ENCODE measurements at places on chromosomes 5 and 9.

DNA sequence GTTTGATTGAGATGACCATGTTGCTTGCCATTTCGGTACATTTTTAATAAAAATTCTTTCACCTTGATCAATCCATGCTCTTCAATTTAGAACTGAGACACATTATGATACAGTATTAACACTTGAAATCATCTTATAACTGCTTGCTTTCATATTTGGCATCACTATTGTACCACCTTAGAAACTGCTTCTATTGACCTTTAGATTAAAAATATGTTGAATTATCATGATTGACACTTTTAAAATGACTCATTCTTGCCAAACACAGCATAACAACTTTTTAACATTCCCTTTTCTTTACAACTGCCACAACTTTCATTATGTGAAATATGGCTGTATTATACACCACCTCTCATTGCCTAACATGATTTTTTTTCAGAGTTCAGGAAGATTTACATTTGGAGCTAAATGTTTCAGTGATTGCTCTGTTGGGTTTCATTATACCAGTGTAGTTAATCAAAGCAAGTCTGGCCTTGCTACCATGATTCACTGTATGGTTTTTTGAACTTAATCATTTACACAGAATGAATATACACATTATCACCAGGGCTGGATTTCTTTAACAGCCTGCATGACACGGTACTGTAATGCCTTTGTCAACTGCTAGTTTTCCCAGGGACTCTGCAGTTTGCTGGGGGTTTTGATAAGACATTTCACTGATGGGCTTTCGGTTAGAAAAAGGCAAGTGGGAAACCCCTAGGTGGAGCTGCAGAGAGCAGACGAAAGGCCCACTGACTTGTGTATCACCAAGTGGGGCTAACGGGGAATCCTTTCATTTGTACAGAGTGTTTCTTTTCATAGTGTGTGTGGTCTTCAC, 93.6 kb upstream of the TLE4 start:
- no peak for DNase-seq
- no peaks in the 10 kb centered on the region for H3K4me1 ChIP-seq
- H3K27ac ChIP-seq = no peak overlapping the region
- H3K36me3 ChIP-seq = no peaks in the 10 kb centered on the region
- H3K27me3 ChIP-seq = no peaks in the 10 kb centered on the region
- H3K4me3 ChIP-seq = no peak overlapping the region

- no peaks in the 10 kb centered on the region for H3K27me3 ChIP-seq
- no peak overlapping the region for H3K27ac ChIP-seq
- H3K4me1 ChIP-seq = no peaks in the 10 kb centered on the region
- no peaks in the 10 kb centered on the region for H3K36me3 ChIP-seq
- no peak for DNase-seq
- H3K4me3 ChIP-seq = no peak overlapping the region
Observed at GRCh38 chr5:78768781-78769380, 120.3 kb upstream of the LHFPL2 start.

DNA sequence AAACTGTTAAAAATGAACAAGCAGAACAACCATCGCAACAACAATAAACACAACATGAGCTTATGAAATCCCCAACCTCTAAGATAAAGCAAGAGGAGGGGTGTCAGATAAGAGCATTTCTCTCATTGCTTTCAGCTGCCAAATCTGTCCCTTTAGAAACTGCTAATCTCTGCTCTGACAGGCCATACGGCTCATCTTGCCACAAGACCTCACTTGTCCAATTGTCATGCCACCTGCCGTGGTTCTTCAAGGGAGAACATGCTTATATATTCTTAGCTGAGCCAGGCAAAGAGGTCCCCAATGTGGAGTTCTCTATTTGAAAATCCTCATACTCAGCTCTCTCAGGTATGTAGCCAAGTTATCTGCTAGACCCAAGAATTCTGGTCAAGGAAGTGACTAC, 405.0 kb upstream of the TNC start:
- no peak for DNase-seq
- no peaks in the 10 kb centered on the region for H3K27me3 ChIP-seq
- H3K27ac ChIP-seq = no peak overlapping the region
- no peaks in the 10 kb centered on the region for H3K36me3 ChIP-seq

DNA sequence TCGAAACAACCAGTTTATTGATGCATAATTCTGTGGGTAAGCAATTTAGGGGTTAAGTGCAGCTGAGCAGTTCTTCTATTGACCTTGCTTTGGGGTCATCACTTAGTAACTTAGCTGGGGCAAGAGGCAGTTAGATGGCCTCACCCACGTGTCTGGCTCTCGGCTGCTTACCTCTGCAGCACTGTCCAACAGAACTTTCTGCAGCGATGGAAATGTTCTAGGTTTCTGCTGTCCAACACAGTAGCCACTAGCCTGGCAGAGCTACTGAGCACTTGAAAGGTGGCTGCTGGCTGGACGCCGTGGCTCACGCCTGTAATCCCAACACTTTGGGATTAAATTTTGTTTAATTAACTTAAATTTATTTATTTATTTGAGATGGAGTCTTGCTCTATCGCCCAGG, 13.1 kb upstream of the URM1 start:
- no peak for DNase-seq
- H3K27ac ChIP-seq = no peak overlapping the region
- peaks cover 12% of the 10 kb centered on the region for H3K4me1 ChIP-seq
- H3K36me3 ChIP-seq = no peaks in the 10 kb centered on the region

DNA sequence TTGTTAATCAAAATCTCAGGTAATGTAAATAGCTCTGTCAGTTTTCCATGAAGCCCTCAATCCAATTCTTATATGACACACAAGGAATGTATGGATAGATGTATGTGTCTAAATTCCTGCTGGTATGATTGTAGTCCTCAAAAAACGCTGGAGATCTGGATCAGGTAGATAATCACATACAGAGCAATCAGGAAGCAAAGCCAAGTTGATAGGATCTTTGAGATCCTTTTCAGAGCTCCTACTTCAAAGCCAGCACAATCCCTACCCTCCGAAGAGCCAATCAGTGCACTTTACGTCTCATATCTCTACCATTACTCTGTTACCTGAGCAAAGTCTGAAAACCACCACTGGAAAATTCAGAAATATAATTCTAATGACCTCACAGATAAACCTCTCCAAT, 27.4 kb downstream of the TYRP1 start:
- no peak overlapping the region for H3K4me3 ChIP-seq
- H3K27ac ChIP-seq = no peak overlapping the region
- no peak for DNase-seq
- H3K4me1 ChIP-seq = no peaks in the 10 kb centered on the region
- no peaks in the 10 kb centered on the region for H3K27me3 ChIP-seq
- no peaks in the 10 kb centered on the region for H3K36me3 ChIP-seq

GRCh38 chr9:86644675-86645034, 290.4 kb upstream of the TUT7 start:
- H3K4me1 ChIP-seq = 0 out of 2 replicates have a peak, but pooled peaks cover 6% of the 10 kb centered on the region
- H3K4me3 ChIP-seq = no peak overlapping the region
- H3K27me3 ChIP-seq = no peaks in the 10 kb centered on the region
- DNase-seq = no peak
- H3K36me3 ChIP-seq = no peaks in the 10 kb centered on the region

- no peak for DNase-seq
- no peaks in the 10 kb centered on the region for H3K4me1 ChIP-seq
- H3K36me3 ChIP-seq = no peaks in the 10 kb centered on the region
- no peak overlapping the region for H3K27ac ChIP-seq
- H3K27me3 ChIP-seq = no peaks in the 10 kb centered on the region
Observed at GRCh38 chr5:160788102-160788660, 63.8 kb downstream of the ATP10B start.

GRCh38 chr5:147619281-147619878, 109.5 kb upstream of the DPYSL3 start:
- H3K4me3 ChIP-seq = no peak overlapping the region
- DNase-seq = peak; percentile 11
- no peaks in the 10 kb centered on the region for H3K36me3 ChIP-seq

DNA sequence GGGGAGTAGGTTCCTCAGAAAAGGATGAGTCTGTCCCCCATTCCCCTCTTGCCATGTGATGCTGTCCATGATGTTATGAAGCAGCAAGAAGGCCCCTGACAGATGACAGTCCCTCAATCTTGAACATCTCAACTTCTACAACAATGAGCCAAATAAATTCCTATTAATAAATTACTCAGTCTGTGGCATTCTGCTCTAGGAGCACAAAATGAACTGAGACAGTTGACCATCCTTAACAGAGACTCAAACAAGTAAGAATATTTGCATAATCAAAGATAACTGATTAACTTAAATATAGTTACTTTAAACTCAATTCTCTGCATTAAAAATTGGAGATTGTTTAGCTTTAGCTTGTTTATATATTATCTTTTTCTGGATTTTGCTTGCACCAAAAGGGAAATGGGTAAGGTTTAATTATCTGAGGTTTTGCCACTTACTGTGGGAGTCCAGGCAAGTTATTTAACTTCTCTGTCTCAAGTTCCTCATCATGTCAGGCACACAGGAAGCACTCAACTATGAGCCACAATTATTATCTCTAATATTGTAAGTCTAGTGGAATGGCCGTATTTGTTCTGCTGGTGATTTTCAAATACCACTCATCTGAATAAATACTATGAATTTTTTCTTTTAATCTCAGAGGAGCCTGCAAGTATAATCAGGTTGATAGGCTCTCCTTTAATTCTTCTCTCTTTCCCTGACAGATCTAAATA, 162.9 kb downstream of the TSSK1B start:
- no peak for DNase-seq
- peaks cover 16% of the 10 kb centered on the region for H3K4me1 ChIP-seq
- no peak overlapping the region for H3K4me3 ChIP-seq
- no peaks in the 10 kb centered on the region for H3K36me3 ChIP-seq
- no peaks in the 10 kb centered on the region for H3K27me3 ChIP-seq
- no peak overlapping the region for H3K27ac ChIP-seq

DNA sequence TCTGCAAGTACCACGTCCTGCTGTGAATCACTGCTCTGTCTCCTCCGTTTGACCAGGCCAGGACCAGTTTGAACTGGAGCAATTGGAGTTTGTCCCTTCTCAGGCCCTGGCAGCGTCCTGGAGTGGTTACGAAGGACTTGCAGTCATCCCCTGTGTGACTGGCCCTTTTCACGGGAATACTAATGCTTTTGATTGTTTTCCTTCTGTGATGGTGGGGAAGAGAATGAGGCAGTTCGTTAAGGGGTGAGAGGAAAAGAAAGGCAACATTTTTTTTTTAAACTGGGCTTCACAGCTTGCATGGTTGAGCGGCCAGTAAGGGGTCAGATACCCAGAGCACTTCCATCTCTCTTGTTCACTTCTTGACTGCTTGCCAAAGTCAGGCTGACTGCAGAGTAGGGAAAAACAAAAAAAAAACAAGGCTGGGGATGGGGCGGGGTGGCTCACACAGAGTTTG, 153.5 kb upstream of the STK32A start:
- H3K4me1 ChIP-seq = no peaks in the 10 kb centered on the region
- no peak overlapping the region for H3K4me3 ChIP-seq
- DNase-seq = no peak
- H3K27me3 ChIP-seq = no peaks in the 10 kb centered on the region

DNA sequence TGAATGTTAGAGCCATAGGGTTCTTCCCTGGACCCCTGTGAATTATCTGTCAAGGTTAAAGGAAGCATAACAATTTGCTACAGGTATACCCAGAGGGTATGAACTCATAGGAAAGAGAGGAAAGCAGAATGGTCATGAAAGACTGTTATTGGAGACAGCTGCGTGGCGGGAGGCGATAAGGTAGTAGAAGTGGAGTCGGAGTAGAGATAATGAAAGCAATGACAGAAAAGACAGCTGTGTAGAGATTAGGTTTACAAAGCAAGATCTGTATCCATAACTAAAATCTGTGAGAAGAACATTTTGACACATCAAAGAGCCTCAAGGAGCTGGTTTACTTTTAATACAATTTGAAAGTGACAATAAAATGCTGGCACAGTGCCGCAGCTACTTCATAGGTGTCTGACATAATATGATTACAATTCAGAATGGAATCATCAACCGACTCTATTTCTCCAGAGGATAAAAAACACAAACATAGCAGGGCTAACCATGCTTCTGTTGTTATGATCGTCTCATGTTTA, 603.9 kb downstream of the CDH12 start:
- H3K4me3 ChIP-seq = no peak overlapping the region
- DNase-seq = no peak
- H3K27me3 ChIP-seq = no peaks in the 10 kb centered on the region

DNA sequence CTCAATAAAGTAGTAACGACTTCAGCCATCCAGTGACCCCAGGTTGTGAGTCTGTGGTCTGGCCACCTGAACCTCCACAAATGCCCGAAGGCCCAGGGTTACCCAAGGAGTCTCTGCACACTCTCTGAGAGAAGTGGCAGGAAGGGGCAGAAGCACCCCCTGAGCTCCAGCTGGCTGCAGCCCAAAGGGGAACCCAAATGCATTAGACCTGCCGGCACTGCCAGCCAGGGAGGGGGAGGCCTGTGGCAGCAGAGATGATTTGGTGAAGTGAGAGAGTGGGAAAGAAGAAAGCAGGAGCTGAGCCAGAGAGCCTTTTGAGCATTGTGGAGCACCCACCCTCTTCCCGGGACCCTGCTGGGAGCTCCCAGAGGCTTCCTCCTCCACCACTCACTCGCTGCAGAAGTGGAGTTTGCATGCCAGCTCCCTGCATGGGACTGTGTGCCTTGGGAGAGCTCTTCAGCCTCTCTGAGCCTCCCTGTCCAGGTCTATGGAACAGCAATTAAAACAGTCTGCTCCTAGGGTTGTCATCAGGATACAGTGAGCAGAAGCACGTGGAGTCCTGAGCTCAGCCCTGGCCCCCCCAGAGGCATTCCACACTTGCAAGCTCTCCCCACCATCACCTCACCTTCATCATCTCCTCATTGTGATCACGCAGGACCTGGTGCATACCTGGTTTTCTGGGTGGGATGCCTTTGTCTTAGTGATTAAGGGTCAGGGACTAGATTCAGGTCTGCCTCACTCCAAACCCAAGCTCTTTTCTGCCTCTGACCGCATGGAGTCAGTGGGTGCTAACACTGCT, 13.8 kb upstream of the ANGPTL2 start:
- no peak for DNase-seq
- no peak overlapping the region for H3K4me3 ChIP-seq
- peaks cover 17% of the 10 kb centered on the region for H3K4me1 ChIP-seq
- H3K27ac ChIP-seq = no peak overlapping the region
- H3K27me3 ChIP-seq = no peaks in the 10 kb centered on the region
- H3K36me3 ChIP-seq = no peaks in the 10 kb centered on the region
